ENCODE measurements at places on chromosomes 13 and 19. TPM values are rescaled to one million over a fixed set of nuclear protein-coding genes. Genes with fewer than 3 reads are reported as not detected.

GRCh38 chr19:38032951-38033350, 125.9 kb downstream of the SIPA1L3 start:
- H3K27me3 ChIP-seq = no peaks in the 10 kb centered on the region
- DNase-seq = no peak
- H3K27ac ChIP-seq = no peak overlapping the region
- peaks cover 21% of the 10 kb centered on the region for H3K4me1 ChIP-seq
- peaks cover 1% of the 10 kb centered on the region for H3K36me3 ChIP-seq

DNA sequence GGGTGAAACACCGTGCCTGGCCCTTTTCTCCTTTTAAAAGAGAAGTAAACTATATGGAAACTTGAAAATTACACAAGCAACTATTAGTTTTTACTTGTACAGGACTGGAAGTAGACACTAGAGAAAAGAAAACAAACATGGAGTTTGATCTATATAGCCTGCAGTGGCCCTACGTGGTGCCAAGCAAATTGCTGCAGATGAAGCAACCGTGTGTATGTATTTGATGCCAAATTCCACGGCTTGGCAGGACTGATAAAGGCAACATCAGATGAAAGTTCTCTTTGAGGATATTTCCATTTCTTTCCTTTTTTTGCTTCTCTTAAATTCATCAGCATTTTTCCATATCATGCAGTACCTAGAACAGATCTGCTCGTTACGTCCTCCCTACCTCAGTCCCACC, 49.8 kb downstream of the ATP8A2 start:
- peak; percentile 21 for DNase-seq
- no peak overlapping the region for H3K27ac ChIP-seq
- H3K4me1 ChIP-seq = peaks cover 20% of the 10 kb centered on the region
- H3K4me3 ChIP-seq = no peak overlapping the region

- H3K27ac ChIP-seq = no peak overlapping the region
- DNase-seq = no peak
- no peaks in the 10 kb centered on the region for H3K27me3 ChIP-seq
Measured at GRCh38 chr13:103516015-103516795, 450.0 kb upstream of the SLC10A2 start.

- H3K27ac ChIP-seq = peak overlapping the region; percentile 25
- no peaks in the 10 kb centered on the region for H3K36me3 ChIP-seq
- peak; percentile 56 for DNase-seq
Measured at GRCh38 chr13:40589285-40590109, 76.9 kb downstream of the FOXO1 start.

DNA sequence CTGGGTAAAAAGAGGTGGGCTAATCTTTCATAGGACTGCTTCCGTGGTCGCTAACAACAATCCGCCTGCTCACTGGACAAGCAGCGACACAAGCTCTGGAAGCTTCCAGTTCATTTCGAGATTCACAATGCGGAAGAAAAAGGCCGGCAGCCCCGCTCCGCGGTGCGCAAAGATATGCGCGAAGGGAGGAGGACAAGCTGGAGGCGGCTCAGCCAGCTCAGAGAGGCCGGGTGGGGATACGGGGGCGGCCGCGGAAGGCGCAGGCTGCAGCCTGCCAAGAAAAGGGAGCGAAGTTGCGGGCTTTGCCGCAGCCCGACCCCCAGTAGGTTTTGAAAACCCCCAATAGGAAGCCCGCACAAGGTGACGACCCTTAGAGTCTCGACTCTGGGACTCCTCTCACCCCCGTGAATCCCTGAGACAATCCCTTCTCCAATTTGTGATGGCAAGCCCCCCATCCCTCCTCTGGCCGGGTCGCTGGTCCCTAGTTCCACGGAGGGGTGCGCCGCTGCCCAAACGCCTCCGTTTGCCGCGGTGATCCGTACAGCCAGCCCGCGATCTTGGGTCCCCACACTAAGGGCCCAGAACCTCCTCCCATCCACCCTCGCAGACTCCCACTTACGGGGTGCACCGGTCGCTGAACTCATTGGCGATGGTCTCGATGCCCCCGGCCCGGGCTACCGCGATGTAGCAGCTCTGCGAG, 697 bp downstream of the HSPH1 start:
- H3K27ac ChIP-seq = peak overlapping the region; percentile 75
- H3K4me1 ChIP-seq = peaks cover 40% of the 10 kb centered on the region

DNA sequence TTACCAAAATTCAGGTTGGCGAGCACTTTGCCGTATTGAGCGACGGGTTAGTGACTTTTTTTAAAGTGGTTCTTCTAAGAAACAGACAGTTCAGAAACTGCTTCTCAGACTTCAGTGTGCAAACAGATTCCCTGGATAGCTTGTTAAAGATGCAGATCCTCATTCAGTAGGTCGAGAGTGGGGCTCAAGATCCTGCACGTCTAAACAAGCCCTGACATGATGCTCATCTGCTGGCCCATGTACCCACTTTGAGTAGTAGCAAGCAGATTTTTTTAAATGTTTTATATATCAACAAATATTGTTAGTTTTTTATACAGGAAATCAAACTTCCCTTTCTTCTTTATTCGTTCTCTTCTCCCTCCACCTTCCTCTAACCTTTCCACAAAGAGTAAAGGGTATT, 7.3 kb downstream of the METTL21C start:
- peaks cover 7% of the 10 kb centered on the region for H3K4me1 ChIP-seq
- H3K36me3 ChIP-seq = no peaks in the 10 kb centered on the region
- H3K27ac ChIP-seq = no peak overlapping the region

DNA sequence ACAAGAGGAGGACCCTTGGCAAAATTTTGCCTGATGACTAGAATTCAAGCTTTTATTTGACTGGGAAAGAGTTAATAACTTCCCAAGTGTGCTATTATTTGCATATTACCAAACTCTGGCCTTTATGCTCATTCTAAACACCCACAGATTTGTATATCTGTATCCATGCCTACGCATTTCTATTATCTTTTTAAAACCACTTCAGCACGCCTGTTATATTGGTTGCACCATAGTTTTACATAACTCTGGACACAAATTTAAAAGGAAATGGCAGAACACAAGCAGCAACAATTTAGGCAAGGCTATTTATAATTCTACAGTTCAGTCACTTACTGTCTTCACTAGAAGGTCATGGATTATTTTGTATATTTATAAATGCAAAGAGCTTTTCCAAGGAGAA, 3.7 kb upstream of the RASL11A start:
- H3K27me3 ChIP-seq = no peaks in the 10 kb centered on the region
- no peak overlapping the region for H3K27ac ChIP-seq
- H3K4me1 ChIP-seq = peaks cover 31% of the 10 kb centered on the region
- H3K4me3 ChIP-seq = no peak overlapping the region
- no peak for DNase-seq
- H3K36me3 ChIP-seq = no peaks in the 10 kb centered on the region

GRCh38 chr13:46184277-46184699, 2.3 kb upstream of the LCP1 start:
- H3K4me3 ChIP-seq = no peak overlapping the region
- peaks cover 10% of the 10 kb centered on the region for H3K4me1 ChIP-seq
- no peak overlapping the region for H3K27ac ChIP-seq
- peak; percentile 28 for DNase-seq
- H3K36me3 ChIP-seq = no peaks in the 10 kb centered on the region

- no peak overlapping the region for H3K4me3 ChIP-seq
- no peak for DNase-seq
- H3K36me3 ChIP-seq = no peaks in the 10 kb centered on the region
- H3K27me3 ChIP-seq = no peaks in the 10 kb centered on the region
- no peaks in the 10 kb centered on the region for H3K4me1 ChIP-seq
- H3K27ac ChIP-seq = no peak overlapping the region
Measured at GRCh38 chr13:59547950-59548349, 615.8 kb downstream of the DIAPH3 start.

DNA sequence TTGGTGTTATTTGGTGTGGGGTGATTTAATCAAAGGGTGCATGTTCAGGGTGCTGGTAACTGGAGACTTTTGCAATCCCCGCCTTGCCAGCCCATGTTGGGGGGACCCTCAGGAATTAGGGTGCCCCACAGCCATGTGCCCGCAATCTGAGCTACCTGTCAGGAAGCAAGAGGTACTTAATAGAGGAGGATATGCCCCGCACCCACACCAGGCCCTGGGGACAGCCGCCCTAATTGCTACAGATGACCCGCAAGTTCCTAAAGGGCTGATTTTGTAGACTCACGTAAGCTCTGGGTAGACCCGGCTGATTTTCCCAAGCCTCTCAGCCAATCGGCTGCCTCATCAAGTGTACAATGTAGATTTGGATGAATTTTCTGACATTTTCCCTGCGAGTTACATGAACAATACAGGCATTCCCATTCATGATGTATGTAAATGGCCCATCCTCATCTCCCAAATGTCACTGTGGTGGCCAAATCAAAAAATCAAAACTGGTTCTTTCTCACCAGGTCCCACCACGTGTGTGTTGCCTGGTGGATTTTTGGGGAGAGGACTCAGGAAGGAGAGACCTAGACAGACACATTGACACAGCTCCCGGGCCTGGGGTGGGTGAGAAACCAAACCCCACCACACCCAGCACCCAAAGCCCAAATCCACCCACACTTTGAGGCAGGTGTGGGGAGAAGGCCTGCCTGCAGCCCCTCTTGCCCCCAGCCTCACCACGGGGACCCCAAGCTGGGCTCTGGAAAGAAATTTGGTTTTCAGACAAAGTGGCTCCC, 119.2 kb upstream of the SPACA7 start:
- H3K4me1 ChIP-seq = no peaks in the 10 kb centered on the region
- H3K27me3 ChIP-seq = peaks cover 11% of the 10 kb centered on the region
- no peak overlapping the region for H3K27ac ChIP-seq
- H3K4me3 ChIP-seq = no peak overlapping the region
- no peaks in the 10 kb centered on the region for H3K36me3 ChIP-seq

- no peaks in the 10 kb centered on the region for H3K27me3 ChIP-seq
- peaks cover 66% of the 10 kb centered on the region for H3K4me1 ChIP-seq
- peak; percentile 58 for DNase-seq
- H3K4me3 ChIP-seq = peak overlapping the region; percentile 94
- peak overlapping the region; percentile 83 for H3K27ac ChIP-seq
Measured at GRCh38 chr19:40283414-40284250, 1.5 kb downstream of the AKT2 start.

- no peak for DNase-seq
- no peaks in the 10 kb centered on the region for H3K36me3 ChIP-seq
- H3K27ac ChIP-seq = no peak overlapping the region
- no peaks in the 10 kb centered on the region for H3K4me1 ChIP-seq
- H3K27me3 ChIP-seq = no peaks in the 10 kb centered on the region
Measured at GRCh38 chr13:28620011-28620830, 38.7 kb upstream of the POMP start.

DNA sequence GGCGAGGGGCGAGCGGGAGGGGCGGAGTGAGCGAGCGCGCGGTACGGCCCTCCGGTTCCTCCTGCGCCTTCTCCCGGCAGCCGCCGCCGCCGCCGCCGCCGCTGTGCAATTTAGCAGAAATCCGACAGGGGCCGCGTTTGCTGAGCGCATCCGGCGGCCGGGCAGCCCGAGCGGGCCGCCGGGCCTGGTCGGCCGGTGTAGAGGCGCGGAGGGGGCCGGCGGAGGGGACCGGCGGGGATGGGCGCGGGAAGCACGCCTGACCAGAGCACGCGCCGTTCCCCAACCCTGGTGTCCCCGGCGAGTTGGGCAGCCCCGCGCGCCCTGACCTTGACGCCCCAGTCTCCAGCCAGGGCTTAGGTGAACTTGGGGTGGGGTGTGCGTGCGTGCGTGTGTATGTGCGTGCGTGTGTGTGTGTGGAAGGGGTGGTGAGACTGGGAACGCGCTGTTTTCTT, 144.5 kb upstream of the ZNF536 start:
- no peaks in the 10 kb centered on the region for H3K36me3 ChIP-seq
- H3K4me1 ChIP-seq = peaks cover 18% of the 10 kb centered on the region
- H3K27me3 ChIP-seq = peaks cover 74% of the 10 kb centered on the region

GRCh38 chr19:17235971-17236777, 9.5 kb downstream of the NR2F6 start:
- no peak overlapping the region for H3K27ac ChIP-seq
- no peaks in the 10 kb centered on the region for H3K27me3 ChIP-seq
- H3K36me3 ChIP-seq = peaks cover 18% of the 10 kb centered on the region
- H3K4me1 ChIP-seq = peaks cover 46% of the 10 kb centered on the region
- DNase-seq = no peak
- H3K4me3 ChIP-seq = no peak overlapping the region

- peak overlapping the region; percentile 46 for H3K27ac ChIP-seq
- no peaks in the 10 kb centered on the region for H3K36me3 ChIP-seq
- no peaks in the 10 kb centered on the region for H3K27me3 ChIP-seq
- no peak overlapping the region for H3K4me3 ChIP-seq
- peak; percentile 45 for DNase-seq
Measured at GRCh38 chr13:75402787-75403186, 79.2 kb downstream of the TBC1D4 start.

DNA sequence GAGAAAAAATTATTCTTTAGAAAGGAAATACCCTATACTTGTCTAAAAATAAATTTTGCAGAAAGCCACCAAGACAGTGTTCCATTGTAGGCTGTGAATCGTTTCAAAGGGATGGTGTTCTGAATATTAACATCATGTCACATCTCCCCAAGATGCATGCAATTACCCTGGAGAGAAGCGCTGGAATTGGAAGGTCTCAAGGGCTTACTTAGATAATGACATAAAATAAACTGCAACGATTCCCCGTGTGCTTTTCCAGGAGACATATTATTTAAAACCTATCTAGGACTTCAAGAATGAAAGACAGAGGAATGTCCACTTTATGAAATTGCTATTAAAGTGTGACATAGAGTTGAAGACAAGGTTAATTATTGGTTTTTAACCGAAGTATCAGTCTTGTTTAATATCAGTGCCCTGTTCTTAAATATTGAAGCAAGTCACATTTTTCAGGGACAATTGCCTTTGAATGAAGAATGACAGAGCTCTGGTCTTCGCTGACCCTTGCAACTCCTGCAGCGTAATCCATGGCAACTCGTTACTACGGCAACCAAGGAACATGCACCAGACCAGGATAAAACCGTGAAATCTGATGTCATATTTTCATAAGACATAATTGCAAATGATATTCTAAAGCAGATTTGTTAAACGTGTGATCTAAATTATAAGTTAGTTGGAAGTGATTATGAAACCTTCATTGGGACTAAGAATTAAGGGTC, 91.7 kb downstream of the EFNB2 start:
- no peak overlapping the region for H3K27ac ChIP-seq
- H3K4me3 ChIP-seq = no peak overlapping the region
- DNase-seq = no peak
- H3K27me3 ChIP-seq = no peaks in the 10 kb centered on the region
- no peaks in the 10 kb centered on the region for H3K4me1 ChIP-seq
- no peaks in the 10 kb centered on the region for H3K36me3 ChIP-seq

The CGB1 gene
- total RNA-seq = not detected

The B3GNT8 gene
- 2.3 TPM for total RNA-seq

The PSG6 gene
- total RNA-seq = not detected

The ACER1 gene
- total RNA-seq = not detected

The GRIK5 gene
- total RNA-seq = not detected

The CTU1 gene
- 2.9 TPM for total RNA-seq

The CYP4F2 gene
- total RNA-seq = 3.7 TPM

The ZNF835 gene
- total RNA-seq = not detected

The CXCL17 gene
- not detected for total RNA-seq

Measured in HepG2 (cell line).